ENCODE measurements at places on chromosomes 11 and 22.
A peak's percentile ranks its signal among the peaks of the same experiment; 100 is the strongest.

DNA sequence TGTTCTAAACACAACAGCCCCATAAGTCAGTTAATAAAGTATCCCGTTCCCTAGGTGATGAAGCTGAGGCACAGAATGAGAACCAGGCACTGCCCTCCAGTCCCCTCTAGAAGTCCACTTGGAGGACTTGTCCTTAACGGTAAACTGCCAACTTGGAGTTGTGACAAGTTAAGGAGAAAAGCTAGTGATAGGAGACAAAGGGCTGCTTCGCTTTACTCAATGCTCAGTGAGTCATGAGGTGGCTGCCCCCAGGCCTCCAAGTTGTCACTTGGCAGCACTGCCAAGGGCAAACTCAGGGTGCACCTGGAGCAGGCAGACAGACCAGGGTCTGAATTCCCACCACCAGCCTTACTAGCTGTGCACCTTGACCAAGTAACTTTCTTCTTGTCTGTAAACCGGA is 13.5 kb downstream of the SLC43A1 start:
- no peak for DNase-seq
- no peaks in the 10 kb centered on the region for H3K27me3 ChIP-seq
- H3K4me3 ChIP-seq = no peak overlapping the region

GRCh38 chr11:114610550-114610949 is 15.0 kb upstream of the NXPE4 start:
- no peaks in the 10 kb centered on the region for H3K27me3 ChIP-seq
- DNase-seq = no peak
- H3K27ac ChIP-seq = no peak overlapping the region
- no peaks in the 10 kb centered on the region for H3K4me1 ChIP-seq
- no peak overlapping the region for H3K4me3 ChIP-seq

- no peak for DNase-seq
- no peak overlapping the region for H3K27ac ChIP-seq
- H3K4me1 ChIP-seq = peaks cover 15% of the 10 kb centered on the region
- no peaks in the 10 kb centered on the region for H3K27me3 ChIP-seq
- H3K36me3 ChIP-seq = no peaks in the 10 kb centered on the region
Measured at GRCh38 chr11:126360049-126360446, 4.6 kb downstream of the ST3GAL4 start.

DNA sequence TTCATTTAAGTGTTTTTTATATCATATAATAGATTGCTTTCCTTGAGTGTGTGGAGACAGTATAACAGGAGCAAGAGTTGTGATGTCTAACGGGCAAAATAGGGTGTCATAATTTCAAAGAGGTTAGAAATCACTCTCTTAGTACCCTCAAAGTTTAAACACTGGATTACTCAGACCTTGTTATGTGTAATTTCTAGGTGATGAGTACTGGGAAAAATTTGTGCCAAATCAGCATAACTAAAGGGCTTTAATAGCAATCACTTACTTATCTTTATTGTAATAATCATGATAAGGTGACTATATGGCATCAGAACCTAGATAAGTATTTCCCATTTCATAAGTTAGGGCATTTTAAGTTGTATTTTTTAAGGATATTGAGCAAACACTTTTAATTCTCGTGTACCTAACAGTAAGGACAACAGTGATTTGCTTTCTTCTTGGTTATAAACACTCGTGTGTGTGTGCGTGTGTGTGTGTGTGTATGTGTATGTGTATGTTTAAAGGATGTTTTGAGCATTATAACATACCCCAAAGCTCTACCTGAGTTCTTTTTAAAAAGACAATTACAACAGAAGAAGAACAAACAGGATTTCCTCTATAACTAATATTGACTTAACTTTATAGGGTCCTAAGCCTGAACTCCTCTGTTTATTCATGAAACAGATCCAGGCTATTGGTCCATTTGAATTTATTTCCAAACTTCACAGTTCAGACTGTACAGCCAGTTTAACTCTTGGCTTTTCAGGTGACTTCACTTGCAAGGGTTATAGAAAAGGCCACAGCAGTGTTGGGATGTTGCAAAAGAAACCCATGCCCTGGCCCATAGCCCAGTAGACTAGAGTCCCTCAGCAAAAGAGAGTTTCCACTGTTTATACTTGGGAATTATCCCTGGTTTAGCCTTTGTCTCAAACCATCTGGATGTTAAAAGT is 23.7 kb upstream of the PDE3B start:
- no peak overlapping the region for H3K4me3 ChIP-seq
- peaks cover 13% of the 10 kb centered on the region for H3K4me1 ChIP-seq
- H3K27me3 ChIP-seq = no peaks in the 10 kb centered on the region
- DNase-seq = no peak
- peaks cover 48% of the 10 kb centered on the region for H3K36me3 ChIP-seq

DNA sequence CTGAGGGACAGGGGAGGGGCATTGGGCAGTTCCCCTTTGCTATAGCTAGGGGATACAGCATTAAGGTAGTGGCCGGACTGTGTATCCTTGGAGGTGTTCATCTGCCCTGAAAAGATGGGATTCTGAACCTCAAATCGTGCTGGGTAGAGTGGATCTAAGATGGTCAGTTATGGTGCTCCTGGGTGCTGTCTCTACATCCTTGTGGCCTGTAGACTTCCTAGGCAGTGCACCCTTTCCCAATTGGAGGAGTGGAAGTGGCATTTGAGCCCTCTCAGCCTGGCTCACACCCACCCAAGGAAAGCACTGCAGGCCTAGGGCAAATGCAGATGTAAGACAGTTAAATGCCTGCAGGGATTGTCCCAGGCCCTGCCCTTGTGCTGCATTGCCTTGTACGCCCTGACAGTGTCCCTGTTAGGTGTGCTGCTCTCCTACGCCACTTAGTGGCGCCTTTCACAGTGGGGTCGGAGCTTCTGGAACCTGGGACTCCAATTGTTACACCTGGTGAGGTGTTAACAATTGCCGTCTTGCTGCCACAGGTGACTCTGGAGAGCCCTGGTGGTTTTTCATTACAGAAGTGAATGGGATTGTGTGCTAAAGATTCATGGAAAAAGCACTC is 35.0 kb downstream of the PPFIBP2 start:
- H3K27ac ChIP-seq = no peak overlapping the region
- H3K36me3 ChIP-seq = no peaks in the 10 kb centered on the region
- DNase-seq = peak; percentile 50
- peaks cover 1% of the 10 kb centered on the region for H3K4me1 ChIP-seq

DNA sequence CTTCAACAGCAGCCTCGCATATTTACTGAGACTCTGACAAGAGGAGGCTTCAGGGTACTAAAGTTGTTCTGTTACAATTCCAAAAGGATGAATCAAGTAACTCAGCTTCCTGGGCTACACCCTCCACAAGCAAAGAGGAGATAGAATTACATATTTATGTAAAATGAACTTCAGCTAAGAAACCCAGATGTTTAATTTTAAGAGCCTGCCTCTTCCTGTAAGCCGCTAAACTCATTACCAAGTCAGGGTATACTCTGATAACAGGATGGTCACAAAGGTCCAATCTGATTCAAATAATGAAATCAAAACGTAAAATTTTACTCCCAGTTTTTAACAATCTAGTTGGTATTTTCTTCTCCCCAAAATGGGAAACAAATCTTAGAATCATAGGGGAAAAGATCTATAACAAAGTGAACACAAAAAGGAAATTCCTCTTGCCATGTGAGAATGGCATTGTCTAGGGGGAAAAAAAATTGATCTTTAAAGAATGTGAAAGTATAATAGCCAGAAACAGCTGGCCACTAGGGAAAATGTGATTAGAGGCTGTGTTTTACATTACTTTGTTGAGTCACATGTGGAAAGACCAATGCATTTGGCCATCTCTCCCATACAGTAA is 30.9 kb downstream of the CHEK2 start:
- H3K4me3 ChIP-seq = no peak overlapping the region
- no peak overlapping the region for H3K27ac ChIP-seq
- peaks cover 47% of the 10 kb centered on the region for H3K36me3 ChIP-seq
- H3K27me3 ChIP-seq = no peaks in the 10 kb centered on the region
- H3K4me1 ChIP-seq = peaks cover 35% of the 10 kb centered on the region

DNA sequence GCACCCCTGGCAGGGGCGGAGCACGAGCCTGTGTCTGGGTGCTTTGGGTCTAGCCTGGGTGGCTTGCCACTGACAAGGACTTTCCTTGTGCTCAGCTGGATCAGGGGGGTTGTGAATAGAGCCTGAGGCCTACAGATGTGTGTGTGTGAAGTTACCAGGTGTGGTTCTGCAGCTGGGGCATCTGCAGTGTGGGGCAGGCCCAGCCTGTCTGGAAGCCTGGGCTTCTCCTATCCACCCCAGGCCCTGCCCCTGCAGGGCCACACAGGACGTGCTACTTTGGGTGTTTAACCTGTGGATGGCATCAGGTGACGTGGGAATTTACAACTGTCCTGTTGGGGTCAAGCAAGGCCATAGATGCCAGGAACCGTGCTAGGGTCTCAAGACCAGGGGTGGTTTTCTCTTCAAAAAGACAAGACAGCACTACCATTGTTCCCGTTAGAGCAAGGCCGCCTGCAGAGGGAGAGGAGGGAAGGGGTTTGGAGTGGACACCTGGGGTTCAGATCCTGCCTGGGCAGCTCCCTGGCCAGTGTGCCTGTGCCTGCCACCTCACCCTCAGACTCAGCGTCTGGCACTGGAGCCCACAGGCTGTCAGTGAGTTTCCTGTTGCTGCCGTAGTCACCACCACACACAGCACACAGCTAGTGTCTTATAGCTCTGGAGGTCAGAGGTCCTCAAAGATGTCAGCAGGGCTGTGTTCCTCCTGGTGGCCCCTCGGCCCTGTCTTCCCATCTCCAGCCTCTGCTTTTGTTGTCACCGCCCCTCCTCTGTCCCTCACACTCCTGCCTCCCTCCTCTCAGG is 31.6 kb downstream of the CTTN start:
- H3K27ac ChIP-seq = no peak overlapping the region
- no peaks in the 10 kb centered on the region for H3K36me3 ChIP-seq
- peaks cover 8% of the 10 kb centered on the region for H3K27me3 ChIP-seq
- no peak overlapping the region for H3K4me3 ChIP-seq
- H3K4me1 ChIP-seq = peaks cover 3% of the 10 kb centered on the region

DNA sequence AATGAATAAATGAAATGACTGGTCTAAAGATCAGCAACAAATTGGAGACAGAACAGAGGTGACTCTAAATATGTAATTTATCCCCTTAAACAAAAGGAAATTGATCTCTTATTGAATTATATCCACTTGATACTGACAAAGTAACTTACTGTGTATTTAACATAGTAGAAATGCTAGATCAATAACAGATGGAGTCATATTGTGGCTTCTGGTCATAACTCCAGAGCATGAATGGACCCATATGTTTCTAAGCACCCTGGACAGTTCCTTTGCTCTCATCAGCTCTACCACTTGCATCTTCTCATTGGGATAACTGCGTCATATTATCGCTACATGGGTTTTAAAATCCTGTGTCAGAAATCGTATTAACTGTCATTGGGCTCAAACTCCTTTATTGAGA is 222.3 kb downstream of the ETS1 start:
- DNase-seq = no peak
- peaks cover 10% of the 10 kb centered on the region for H3K36me3 ChIP-seq
- no peak overlapping the region for H3K4me3 ChIP-seq
- peaks cover 8% of the 10 kb centered on the region for H3K4me1 ChIP-seq
- no peaks in the 10 kb centered on the region for H3K27me3 ChIP-seq

GRCh38 chr22:39153220-39153717 is 789 bp upstream of the CBX7 start:
- H3K36me3 ChIP-seq = no peaks in the 10 kb centered on the region
- no peak for DNase-seq
- peaks cover 30% of the 10 kb centered on the region for H3K4me1 ChIP-seq
- peak overlapping the region; percentile 60 for H3K4me3 ChIP-seq
- H3K27ac ChIP-seq = peak overlapping the region; percentile 14

DNA sequence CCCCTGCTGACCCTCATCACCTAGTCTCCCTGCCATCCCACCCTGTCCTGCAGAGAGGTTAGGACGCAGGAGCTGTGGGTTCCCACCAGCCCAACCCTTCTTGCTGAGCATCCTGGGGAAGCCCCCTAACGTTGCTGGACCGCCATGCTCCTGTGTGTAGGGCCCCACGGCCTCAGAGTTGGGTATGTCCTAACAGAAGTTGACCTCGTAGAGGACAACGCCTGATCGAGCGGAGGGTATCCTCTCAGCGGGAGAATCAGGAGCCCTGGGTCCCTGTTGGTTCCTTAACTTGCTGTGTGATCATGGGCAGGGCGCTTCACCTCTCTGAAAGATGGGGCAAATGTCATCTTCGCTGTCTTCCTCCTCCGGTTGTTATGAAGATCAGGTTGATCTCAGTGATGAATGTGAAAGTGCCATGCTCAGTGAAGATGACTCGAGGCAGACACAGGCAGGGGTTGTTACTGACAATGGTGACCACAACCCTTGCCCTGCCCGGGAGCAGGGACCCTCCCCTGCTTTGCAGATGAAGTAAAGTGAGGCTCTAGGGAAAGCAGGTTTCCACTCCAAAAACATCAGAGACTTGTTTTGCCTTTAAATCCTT is 19.3 kb upstream of the CD5 start:
- no peaks in the 10 kb centered on the region for H3K27me3 ChIP-seq
- H3K27ac ChIP-seq = peak overlapping the region; percentile 98
- peaks cover 3% of the 10 kb centered on the region for H3K36me3 ChIP-seq
- peaks cover 55% of the 10 kb centered on the region for H3K4me1 ChIP-seq
- DNase-seq = no peak

- H3K36me3 ChIP-seq = peaks cover 24% of the 10 kb centered on the region
- no peak for DNase-seq
- H3K4me1 ChIP-seq = peaks cover 7% of the 10 kb centered on the region
- H3K27ac ChIP-seq = no peak overlapping the region
Measured at GRCh38 chr22:26462641-26463040, 20.9 kb downstream of the HPS4 start.

DNA sequence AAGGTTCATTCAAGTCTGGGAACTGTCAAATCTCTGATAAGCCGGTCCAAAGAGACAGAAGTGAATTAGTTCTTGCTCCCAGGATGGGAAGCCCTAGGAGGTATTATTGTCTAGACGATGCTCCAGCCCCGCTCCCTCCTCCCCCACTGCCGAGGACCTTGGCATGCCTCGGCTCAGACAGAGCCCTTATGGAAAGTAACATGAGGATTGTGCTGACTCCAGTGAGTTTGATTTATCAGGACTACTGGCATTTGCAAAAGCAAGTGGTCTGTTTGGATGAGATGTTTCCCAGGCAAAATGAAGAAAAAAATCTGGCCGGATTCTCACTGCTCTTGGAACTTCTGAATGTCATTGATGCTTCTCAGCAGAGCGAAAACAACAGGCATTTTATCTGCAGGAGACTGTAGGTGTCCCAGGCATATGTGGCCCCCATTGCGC is 341.0 kb downstream of the ETS1 start:
- no peak for DNase-seq
- H3K27me3 ChIP-seq = peaks cover 4% of the 10 kb centered on the region
- H3K27ac ChIP-seq = no peak overlapping the region
- no peaks in the 10 kb centered on the region for H3K4me1 ChIP-seq
- no peaks in the 10 kb centered on the region for H3K36me3 ChIP-seq

- H3K27ac ChIP-seq = no peak overlapping the region
- H3K4me3 ChIP-seq = no peak overlapping the region
- H3K4me1 ChIP-seq = no peaks in the 10 kb centered on the region
- H3K36me3 ChIP-seq = no peaks in the 10 kb centered on the region
- H3K27me3 ChIP-seq = peaks cover 2% of the 10 kb centered on the region
Measured at GRCh38 chr11:117535201-117535849, 207.7 kb downstream of the CEP164 start.

- peaks cover 48% of the 10 kb centered on the region for H3K36me3 ChIP-seq
- peak overlapping the region; percentile 91 for H3K27ac ChIP-seq
- H3K4me1 ChIP-seq = peaks cover 43% of the 10 kb centered on the region
- H3K27me3 ChIP-seq = no peaks in the 10 kb centered on the region
Measured at GRCh38 chr11:316891-317301, 3.1 kb downstream of the IFITM1 start.

Measured in activated CD8-positive, alpha-beta memory T cell treated with anti-CD3 and anti-CD28 coated beads, Interleukin-2, amount 10 ng/mL, durations not matched to agents 7 days and 5 days (primary cell).